ENCODE measurements at places on chromosomes 12 and 14.

DNA sequence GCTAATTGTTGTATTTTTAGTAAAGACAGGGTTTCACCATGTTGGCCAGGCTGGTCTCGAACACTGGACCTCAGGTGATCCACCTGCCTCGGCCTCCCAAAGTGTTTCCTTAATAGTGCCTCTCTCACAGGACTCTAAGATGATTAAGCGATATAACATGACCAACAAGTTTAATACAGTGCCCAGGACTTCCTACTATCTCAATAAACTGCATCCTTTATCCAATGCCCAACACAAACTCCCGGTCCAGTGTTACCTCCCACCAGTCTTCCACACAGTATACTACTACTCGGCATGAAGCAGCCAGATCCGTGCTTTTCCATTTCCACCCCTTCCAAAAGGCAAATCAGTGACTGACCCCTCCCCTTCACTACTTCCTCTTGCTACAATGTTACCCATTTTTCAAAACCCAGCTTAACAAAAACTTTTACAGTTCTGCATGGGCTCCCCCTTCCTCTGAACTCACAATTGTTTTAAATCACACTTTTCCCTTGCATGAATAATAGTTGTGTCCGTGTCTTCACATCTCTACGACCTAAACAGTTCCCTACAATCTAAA, 900 bp downstream of the NOP2 start:
- DNase-seq, result no peak

DNA sequence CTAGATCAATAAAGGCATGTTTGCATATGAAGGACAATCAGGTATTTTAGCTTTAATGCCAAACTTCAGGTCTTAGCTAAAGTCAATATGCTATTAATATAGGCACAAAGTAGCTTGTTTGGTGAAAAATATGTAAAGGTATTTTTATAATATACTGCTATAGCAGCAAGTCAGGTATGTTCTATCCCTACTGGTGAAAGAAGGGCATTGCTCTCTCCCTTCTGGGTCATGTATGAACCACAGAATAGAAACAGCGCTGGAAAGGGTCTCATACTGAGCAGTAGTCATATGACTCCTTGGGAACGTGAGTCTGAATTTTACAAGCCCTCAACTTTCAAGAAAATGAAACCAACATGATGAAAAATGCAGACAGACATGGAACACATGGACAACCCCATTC, 314.6 kb downstream of the GRIN2B start:
- no peak for DNase-seq

GRCh38 chr12:59491877-59492276, 104.0 kb upstream of the SLC16A7 start:
- no peak for DNase-seq

- no peak for DNase-seq
These were observed 2.5 kb downstream of the SLIRP start for GRCh38 chr14:77710364-77710763.

DNA sequence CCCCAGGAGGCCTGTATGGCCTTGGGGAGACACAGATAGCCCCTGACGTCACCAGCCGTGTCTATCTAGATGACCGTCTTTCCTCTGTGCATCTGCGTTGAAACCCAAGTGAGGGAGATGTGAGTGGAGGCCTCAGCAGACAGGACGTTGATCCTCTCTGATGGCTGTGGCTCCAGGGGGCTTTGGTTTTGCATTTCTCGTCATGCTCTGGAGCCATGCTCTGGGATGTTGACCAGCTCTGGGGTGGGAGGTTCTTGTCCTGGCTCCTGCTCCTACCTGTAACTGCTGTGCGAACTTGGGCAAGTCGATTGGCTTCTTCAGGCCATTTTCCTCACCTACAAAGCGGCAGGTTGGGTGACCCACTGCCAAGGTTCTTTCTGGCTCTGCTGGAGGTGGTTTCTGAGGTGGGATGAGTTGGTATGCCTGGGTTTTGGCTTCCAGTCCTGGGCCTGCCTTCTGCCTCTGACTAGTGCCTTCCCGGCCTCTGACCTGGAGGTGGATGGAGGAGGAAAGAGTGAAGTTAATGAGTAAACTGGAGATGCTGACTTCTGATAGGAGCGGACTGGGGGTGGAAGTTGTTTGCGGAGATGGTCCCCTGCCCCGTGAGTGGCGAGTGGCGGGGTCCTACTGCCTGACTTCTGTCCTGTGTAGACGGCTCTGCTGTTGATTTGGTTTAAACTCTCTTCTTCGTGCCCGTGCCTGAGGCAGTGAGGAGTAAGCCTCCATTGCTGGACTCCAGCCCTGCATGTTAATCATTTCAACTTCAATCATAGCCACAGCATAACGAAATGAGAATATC, 8.4 kb downstream of the TSPAN9 start:
- no peak for DNase-seq

- no peak for DNase-seq
These were observed 58.5 kb upstream of the HIF1A start for GRCh38 chr14:61636779-61637178.

GRCh38 chr14:77761205-77761931, 412 bp upstream of the SNW1 start:
- no peak for DNase-seq

DNA sequence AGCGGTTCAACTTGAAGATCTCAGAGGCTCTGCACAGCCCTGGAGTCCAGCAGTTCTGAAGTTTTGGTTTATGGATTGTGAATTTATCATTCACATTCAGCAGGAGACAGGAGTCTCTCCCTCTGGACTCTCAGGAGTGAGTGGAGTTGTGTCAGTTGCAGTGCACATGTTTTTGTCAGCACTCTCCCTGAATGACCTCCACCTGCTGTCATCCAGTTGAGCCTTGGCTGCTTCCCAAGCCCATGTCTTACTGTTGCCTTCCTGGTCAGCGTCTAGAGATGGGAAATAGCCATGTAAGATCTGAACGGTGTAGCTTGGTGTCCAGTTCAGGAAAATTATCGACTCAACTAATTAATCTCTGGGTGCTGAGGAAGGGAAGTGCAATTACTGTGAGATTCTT, 133.2 kb downstream of the PRKCH start:
- DNase-seq, result no peak

- DNase-seq, result no peak
These were observed 2.0 kb downstream of the OR10AD1 start for GRCh38 chr12:48201091-48201490.

DNA sequence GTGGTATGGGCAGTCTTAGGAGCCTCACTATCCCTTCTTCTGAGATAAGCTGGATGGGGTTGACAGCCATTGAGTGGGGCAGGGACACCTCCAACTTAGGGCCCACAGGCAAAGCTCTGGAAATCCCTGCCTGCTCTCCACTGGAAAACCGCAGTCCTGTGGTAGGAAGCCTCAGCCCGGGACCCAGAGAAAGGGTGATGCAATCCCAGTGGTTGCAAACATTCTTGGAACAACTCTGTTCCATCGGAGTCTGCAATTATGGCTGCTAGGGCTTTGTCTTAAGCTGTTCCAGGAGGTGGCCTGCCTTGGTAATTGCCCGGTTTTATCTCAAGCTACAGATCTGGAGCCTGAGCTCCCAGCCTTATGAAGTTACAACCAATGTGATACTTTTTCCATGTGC, 133.4 kb downstream of the DICER1 start:
- no peak for DNase-seq

GRCh38 chr12:26493656-26494055, 298.3 kb downstream of the SSPN start:
- DNase-seq, result no peak

GRCh38 chr12:129997239-129997638, 93.4 kb upstream of the TMEM132D start:
- DNase-seq, result no peak

DNA sequence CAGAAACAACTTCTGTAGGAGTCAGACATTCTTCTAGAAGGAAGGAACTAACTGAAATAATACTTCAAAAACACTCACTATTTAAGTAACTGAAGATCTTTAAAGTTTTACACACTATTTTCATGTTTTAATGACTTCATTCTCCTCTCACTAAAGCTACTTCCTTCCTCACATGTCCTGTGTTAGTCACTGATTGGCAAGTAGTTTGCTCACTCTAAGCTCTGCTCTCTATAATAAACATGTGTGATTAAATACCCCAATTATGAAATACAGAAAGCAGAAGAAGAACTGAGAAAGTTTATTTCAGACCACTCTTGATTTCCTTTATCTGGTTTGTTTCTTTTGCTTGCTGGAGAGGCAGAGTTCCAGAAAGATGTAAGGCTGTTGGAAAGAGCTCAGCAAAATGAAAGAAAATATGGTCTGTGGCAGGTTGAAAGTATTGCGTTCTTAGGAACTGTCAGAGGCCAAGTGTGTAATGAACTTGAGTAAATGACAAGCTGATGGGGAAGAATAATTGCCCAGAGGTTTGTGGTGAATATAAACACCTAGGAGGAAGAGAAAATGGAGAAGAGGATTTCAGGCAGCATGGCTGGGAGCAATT, 522.0 kb upstream of the SEL1L start:
- no peak for DNase-seq

DNA sequence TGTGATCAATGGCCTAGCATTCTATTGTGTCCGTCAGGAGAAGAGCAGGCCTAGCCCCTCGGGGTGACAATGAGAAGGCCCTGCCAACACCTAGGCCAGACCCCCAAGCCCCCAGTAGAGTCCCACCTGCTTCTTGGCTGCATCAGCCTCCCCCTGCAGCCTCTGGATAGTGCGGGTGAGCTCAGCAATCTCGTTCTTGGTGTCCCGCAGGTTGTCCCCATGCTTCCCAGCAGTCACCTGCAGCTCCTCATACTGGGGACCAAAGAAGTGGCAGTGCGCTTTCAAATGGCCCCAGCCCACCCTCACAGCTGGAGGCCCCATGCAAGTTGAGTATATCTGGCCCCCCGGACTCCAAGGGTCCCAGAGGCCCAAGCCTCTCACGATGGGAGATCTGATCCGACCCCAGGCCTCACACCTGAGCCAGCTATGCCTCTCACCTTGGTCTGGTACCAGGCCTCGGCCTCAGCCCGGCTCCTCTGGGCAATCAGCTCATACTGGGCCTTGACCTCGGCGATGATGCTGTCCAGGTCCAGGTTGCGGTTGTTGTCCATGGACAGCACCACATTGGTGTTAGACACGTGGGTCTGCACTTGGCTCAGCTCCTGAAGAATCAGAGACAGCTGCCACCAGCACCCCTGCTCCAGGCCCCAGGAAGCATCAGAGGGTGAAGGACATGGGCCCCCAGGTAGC, 10.0 kb upstream of the KRT4 start:
- no peak for DNase-seq

DNA sequence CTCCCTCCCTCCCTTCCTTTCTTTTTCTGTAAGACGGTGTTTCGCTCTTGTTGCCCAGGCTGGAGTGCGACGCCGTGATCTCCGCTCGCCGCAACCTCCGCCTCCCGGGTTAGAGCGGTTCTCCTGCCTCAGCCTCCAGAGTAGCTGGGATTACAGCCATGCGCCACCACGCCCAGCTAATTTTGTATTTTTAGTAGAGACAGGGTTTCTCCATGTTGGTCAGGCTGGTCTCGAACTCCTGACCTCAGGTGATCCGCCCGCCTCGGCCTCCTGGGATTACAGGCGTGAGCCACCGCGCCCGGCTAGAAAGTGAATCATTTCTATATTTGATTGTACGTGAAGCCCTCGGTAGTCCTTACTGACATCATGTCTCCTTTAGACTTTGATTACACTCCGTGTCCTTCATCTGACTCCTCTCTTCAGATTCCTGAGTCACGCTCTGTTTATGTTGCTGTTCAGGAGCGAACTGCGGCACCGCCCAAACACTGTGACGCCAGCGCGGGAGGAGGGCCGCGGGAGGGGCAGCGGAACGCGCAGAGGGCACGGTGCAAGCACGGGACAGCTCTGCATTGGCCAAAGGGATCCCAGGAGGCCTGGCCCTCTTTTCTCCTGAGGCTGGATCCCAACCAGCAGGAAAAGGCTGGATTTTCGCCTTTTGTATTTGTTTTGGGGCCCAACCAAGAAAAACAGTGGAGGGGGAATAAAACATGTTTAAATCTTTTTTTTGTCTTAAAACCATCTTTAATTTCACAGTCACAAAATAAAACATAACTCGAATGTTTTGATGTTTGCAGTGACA, 538 bp upstream of the GABARAPL1 start:
- peak; percentile 76 for DNase-seq

- no peak for DNase-seq
These were observed 4.7 kb upstream of the FAM234B start for GRCh38 chr12:13039328-13039956.

- no peak for DNase-seq
These were observed 4.1 kb upstream of the KRT18 start for GRCh38 chr12:52944683-52945388.

- DNase-seq, result no peak
These were observed 124.3 kb downstream of the FBXL14 start for GRCh38 chr12:1470051-1470450.

DNA sequence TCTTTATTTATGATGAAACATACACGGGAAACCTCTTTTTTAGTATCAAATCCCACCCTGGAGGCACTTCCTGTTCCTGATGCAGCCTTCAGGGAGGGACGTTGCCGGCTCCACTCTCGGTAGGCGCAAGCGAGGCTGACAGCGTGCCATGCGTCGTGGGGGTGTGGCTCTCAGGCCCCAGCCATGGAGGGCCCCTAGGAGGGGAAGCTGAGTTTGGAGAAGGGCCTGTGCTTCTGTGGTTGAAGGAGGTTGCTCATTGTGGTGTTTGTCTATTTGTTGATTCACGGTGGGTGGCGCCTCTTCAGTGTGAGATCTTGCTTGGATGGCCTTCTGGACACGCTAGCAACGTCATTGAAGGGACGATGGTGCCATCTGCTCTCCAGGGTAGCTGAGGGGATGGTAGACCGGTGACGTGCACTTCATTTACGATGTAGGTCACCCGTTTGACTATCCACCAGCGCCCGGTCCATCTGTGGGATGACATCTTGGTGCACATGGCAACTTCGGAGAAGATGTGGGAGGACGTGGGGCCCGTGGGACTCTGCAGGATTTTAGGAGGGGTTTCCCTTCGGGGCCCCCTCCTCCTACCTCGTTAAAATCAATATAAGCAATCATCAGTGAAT, 126.3 kb upstream of the RTL1 start:
- no peak for DNase-seq

- no peak for DNase-seq
These were observed 21.0 kb downstream of the NDUFA12 start for GRCh38 chr12:94982456-94982855.

GRCh38 chr12:95304673-95305198, 87.1 kb downstream of the VEZT start:
- no peak for DNase-seq

DNA sequence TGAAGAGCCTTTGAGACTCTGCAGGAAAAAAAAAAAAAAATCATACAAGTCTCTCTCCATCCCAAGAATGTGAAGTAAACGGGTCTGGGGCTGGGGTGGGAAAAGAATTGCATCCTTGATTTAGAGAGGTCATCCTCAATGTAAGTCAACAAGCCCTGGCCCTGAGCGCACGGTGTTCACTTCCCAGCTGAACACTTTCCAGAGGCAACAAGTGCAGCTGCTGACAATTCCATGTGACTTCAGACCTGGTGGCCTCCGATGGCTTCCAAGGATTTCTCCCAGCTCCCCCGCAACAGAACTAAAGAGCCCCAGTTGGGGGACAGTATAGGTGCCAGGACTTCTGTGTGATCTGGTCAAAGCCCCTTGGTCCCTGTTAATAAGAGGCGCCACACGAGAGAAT, 2.4 kb downstream of the RILPL1 start:
- no peak for DNase-seq

- peak; percentile 91 for DNase-seq
These were observed 88.5 kb upstream of the ANO4 start for GRCh38 chr12:100706033-100706432.
